ENCODE measurements at places on chromosomes 3 and 15.
A peak's percentile ranks its signal among the peaks of the same experiment; 100 is the strongest.

- no peak for DNase-seq
Observed at GRCh38 chr15:66481107-66481856, 16.3 kb downstream of the SNAPC5 start.

GRCh38 chr3:157491136-157491535 is 12.1 kb downstream of the VEPH1 start:
- no peak for DNase-seq

GRCh38 chr3:141103067-141103466 is 51.9 kb downstream of the SPSB4 start:
- no peak for DNase-seq

GRCh38 chr15:85333132-85333831 is 47.1 kb upstream of the AKAP13 start:
- no peak for DNase-seq

- DNase-seq, result no peak
Observed at GRCh38 chr15:40843885-40844695, at the start of gene SPINT1. Gene SPINT1 (plus strand): TSS chr15:40844048. CDS start chr15:40844555, 507 bp downstream.

DNA sequence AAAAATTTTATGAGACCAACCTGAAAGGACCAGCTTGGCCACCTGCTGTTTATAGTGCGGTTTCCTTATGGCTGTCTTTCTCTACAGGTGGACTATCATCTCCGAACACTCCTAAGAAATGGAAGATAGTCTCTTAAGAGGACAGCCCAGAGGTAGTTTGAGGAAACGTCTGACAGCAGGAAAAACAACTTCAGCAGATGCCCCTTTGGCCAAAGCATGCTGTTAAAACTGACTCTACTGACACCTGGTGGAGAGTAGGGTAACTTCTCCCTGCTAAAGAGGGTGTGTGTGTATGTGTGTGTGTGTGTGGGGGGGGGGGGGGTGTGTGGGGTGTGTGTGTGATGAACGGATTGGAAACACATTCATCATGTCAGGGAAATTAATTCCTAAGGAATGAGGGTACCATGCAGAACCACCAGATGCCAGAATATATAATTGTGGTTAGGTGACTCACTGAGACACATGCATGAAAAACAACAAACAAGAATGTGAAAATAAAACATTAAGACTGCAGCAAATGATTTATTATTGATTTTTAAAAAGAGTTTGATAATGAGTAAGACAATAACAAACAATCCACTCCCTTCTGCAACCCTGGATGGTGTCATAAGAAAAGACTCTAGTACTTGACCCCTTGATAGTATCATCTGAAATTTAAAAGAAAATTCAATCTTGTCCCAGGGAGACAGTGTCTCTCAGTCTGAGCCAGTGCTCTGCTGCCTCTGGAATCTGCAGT is 256.5 kb downstream of the THRB start:
- DNase-seq, result no peak

DNA sequence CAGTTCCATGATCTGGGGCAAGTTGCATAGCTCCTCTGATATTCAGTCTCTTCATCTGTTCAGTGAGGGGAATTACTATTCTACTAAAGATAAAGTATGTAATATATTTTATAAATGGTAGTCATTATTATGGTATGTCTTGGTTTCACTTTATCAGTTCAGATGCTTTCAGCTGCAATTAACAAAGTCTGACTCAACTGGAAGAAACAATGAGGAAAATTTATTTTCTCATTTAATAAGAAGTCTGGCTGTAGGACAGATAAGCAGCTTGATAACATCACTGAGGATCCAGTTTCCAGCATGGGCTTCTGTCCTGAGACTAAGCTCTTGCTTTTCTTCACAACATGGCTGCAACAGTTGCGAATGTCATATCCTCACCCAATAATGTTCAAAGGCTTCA is 354.3 kb upstream of the TRIM42 start:
- DNase-seq, result no peak

DNA sequence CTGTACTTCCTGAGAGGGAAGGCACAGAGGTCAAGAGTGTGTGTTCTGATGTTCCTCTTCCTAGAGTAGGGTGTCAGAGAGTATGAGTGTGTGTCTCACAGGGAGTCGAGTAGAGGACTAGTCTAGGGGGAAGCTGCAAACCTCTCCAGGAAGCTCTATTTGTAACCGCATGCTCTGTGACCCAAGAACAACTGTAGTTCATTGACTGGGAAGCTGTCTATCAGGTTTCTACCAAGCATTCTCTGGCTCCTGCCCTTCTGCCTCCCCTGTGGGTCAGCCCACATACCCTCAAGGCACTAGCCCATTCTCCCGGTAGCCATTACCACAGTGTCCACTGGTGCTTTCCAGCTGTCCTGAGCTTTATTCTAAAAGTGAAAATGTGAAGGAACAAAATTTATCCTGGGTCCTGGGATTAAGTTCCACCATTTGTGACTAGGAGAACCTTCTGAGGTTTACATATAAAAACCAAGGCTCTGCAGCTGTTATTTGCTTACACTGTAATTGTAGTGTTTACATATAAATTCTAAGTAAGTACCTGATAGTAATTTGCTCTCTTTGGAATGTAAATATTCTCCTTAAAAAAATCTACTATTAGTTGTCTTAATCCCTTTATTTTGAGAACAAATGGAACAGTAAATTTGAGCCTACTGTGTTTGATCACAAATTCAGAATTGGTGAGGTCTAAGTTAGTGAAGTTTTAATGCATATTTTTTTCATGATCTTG is 40.7 kb downstream of the MYRIP start:
- peak; percentile 52 for DNase-seq

GRCh38 chr3:174193604-174194003 is 665.5 kb upstream of the NAALADL2 start:
- no peak for DNase-seq

GRCh38 chr15:67335534-67336222 is 81.1 kb downstream of the IQCH start:
- no peak for DNase-seq

GRCh38 chr15:85305050-85305449 is 75.4 kb upstream of the AKAP13 start:
- no peak for DNase-seq

DNA sequence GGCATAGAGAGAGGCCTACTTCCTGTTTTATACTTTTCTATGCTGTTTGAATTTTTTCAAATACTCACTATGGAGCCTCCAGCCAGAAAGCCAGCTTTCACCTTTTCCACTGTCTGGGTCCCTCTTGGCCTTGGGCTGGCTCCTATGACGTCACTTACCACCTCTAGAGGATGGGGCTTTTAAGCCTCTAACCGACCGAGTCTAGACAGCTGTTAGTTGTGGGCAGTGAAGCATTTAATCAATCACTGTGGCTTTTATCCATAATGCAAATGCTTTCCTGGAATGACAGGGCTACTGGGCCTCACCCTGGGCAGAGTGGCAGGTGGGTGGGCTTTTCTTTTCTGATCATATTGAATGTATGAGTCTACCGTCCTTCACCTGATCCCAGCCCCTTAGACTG is 61.9 kb downstream of the LRRK1 start:
- DNase-seq, result no peak

DNA sequence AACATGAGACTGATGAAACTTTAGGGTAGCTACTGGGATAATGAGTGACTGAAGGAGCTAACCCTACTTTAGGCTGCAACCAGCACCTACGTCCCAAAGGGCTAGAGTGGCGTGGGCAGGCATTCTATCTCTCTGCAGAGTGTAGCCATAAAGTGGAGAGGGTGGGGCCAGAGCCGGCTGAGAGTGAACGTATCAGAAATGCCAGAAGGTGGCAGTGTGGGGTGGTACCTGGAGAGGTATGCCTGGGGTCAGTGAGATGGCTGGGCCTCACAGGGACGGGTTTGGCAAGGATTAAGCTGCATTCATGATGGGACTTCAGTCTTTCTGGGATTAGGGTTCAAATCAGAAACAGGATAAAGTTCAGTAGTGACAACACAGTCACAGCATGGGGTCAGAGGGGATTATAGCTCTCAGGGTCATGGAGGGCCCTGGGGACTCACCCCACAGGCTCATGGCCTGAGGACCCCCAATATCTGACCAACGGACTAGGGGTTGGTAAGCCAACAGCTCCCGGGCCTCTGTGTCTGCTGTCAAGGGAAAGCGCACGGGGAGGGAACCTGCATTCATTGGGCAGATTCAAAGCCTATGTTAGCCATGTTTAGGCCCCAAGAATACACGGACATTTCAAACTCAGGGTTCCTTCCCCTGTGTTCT is 86.5 kb upstream of the FOXB1 start:
- no peak for DNase-seq

GRCh38 chr3:123294296-123294938 is 92.7 kb downstream of the SEC22A start:
- DNase-seq, result no peak

DNA sequence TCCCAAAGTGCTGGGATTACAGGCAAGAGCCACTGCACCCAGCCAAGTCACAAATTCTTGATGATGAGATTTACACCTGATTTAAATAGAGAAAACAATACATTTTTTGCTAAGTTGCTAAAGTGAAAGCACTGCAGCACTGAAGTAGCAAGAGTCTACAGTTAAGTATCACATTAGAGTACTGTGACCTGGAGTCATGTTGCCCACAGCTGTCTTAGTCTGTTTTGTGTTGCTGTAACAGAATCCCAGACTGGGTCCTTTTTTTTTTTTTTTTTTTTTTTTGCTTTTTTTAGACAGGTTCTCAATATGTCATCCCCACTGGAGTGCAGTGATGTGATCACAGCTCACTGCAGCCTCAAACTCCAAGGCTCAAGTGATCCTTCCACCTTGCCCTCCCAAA is 23.2 kb upstream of the GNB4 start:
- DNase-seq, result no peak

DNA sequence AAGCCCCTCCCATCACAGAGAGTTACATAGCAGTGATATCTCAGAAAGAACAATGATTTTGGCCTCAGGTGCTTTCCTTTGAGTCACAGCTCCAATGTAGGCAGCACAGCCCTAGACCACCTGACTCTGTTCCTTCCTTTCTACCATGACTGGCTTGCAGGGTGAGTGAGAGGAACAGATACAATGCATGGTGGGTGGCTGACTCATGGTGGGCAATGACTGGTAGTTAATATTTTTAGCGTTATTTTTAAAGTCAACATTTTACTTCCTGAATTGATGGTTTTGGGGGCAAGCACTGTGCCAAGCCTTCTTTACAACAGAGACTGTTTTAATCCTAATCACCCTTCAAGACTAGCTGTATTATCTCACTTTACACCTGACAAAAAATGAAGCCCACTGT is 32.8 kb upstream of the ST3GAL6 start:
- DNase-seq, result no peak

- DNase-seq, result no peak
Observed at GRCh38 chr3:81884791-81885190, 123.3 kb upstream of the GBE1 start.

GRCh38 chr3:58743296-58743695 is 76.7 kb upstream of the FAM3D start:
- DNase-seq, result no peak

DNA sequence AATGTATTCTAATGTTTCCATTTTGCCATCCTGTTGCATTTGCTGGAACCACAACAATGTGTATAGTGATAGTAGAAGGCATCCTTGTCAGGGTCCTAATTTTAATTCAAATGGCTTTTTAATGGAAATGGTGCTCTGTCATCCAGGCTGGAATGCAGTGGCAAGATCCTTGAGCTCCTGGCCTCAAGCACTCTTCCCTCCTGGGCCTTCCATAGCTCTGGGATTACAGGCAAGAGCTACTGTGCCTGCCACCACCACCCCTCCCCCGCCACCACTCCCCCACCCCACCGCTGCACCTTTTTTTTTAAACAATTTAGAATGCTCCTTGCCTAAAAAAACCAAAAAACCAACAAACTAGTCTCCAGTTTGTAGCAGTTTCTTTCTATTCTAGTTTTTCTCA is 15.2 kb upstream of the IQCF6 start:
- no peak for DNase-seq

GRCh38 chr3:47849186-47849698 is 46.3 kb downstream of the DHX30 start:
- no peak for DNase-seq

DNA sequence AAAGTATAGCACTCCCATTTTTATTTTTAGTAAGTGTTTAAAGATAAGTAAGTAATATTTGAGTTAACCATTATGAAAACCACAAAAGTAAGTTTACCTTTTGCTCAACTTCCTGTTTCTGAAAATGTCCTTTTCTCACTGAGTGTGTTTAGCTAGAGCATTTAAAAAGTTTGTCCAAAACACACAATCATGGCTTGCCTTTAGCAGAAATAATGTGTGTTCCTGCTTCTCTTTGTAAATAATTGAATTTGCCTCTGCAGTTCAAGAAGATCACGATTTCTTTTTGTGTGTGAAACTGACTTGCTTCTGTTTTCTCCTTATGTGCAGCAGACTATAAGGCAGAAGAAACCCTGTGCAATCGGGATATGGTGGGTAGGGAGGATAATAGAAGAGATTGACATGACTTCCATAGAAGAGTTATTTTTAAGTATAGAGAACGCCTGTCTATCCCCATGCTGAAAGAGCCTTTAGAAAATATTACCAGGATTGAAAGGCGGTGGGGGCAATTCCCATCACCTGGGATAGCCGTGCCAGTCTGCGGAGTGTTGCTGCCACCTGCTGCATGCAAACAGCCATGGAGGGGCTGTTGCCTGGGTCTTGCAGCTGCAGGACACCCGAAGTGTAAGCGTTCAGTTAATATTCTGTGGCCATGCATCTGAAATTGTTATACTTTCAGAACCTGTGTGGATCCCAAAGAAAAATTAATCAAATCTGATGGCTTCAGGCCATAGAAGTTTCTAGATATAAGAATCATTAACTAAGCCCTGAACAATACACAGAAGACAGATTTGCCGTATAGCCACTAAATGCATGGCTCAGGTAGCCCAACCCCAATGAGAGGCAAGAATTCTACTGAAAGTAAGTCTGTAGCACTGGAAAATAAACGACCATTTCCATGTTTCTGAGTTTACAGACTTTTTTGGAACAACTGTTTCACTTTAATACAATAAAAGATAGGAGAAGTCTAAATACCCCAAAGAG is 2.4 kb upstream of the CD96 start:
- DNase-seq, result no peak

- no peak for DNase-seq
Observed at GRCh38 chr3:78494851-78495250, 1272.9 kb downstream of the ROBO1 start.

GRCh38 chr3:195106418-195106906 is 164.5 kb downstream of the XXYLT1 start:
- DNase-seq, result no peak

DNA sequence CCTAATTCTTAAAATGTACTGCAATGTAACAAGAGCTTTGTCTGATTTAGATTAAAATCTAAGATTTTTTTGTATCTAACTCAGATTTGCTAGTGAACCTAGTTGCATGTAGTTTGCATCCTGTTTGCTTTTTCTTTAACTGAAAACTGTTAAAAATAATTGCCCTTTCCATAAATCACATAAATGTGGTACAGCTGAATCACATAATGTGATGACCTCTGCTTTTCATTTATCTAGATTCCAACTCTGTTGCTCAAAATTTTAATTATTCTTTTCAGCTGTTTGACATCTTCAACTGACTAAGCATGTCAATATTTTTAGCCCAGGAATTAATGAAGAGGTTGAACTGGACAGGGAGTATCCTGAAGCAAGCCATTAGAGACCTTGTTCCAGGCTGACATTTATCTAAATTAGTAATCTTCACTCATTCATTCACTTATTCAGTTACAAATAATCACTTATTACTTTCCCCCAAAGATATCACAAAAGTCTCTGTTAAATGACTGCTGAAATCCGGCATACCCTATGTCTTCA is 101.9 kb upstream of the PLXND1 start:
- DNase-seq, result no peak
